ENCODE measurements at places on chromosomes 12 and 14.

DNA sequence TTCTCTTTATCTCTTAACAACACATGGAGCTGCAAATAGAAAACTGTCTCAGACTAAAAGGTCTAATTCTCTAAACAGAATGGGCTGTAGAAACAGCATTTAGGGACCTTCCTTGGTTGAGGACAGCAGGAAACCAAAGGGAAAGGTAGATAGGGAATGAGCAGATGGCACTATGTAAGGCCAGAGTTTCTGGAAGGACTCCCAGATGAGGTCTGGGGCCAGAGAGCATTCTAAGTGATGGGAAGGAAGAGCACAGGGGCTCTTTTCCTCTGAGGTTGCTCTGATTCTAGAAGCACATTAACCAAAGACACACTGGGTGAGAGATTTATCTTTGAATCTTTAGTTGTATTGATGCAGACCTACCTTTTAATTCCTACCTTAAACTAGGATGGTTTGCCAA, 79.4 kb downstream of the TPH2 start:
- no peak for DNase-seq

- DNase-seq, result no peak
Observed at GRCh38 chr12:6458281-6459003, 6.6 kb downstream of the TAPBPL start.

GRCh38 chr14:73237786-73238423, 599 bp downstream of the PAPLN start:
- no peak for DNase-seq

- no peak for DNase-seq
Observed at GRCh38 chr12:54134395-54134794, 54.4 kb downstream of the SMUG1 start.

DNA sequence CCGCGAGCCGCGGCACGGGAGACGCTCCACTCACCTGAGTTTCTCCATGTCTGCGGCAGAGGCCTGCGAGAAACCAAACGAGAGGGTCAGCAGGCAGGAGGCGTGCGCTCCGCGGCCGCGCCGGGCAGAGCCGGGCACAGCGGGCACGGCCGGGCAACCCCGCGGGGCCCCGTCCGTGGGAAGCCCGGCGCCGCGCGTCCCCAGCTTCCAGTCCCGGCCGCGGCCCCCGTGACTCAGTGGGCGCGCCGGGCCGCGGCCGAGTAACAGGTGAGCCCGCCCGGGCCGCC, 19.4 kb downstream of the BEGAIN start:
- no peak for DNase-seq

DNA sequence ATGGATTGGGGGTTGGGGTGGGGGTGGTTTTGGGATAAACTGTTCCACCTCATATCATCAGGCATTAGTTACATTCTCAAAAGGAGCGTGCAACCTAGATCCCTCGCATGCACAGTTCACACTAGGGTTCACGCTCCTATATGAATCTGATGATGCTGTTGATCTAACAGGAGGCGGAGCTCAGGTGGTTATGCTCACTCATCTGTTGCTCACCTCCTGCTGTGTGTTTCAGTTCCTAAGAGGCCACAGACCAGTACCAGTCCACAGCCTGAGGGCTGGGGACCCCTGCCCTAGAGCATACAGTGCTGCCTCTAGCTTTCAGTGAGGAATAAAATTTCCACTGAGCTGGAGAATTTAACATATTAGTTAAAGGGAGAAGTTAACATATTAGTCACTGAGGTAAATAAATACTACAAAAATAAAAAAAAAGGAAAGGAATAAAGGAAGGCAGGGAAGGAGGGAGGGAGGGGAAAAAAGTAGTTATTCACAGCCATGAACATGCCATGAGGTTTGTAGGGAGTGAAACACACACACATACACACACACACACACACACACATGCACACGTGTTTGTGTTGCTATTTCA, 612.7 kb upstream of the TBX3 start:
- no peak for DNase-seq

GRCh38 chr14:77645520-77646230, 29.2 kb upstream of the SPTLC2 start:
- DNase-seq, result no peak

DNA sequence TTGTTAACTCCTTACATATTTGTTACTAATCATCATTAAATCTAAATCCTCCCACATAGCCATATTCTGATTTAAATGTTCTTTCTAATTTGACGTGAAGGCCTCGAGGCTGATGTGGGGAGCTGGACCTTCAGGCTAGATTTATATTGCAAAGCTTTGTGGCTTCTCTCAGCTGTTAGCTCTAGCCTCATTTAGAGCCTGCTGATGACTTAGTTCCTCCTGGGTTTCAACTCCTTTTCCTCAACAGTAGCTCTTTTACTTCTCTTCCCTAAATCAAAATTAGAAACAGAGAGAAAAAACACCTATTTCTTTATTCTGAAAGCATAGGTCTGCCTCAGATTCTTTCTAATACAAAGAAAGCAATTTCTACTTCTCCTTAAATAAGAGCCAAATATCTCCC, 477.5 kb upstream of the CCDC196 start:
- no peak for DNase-seq

- DNase-seq, result no peak
Observed at GRCh38 chr12:32270818-32271710, 128.3 kb upstream of the FGD4 start.

DNA sequence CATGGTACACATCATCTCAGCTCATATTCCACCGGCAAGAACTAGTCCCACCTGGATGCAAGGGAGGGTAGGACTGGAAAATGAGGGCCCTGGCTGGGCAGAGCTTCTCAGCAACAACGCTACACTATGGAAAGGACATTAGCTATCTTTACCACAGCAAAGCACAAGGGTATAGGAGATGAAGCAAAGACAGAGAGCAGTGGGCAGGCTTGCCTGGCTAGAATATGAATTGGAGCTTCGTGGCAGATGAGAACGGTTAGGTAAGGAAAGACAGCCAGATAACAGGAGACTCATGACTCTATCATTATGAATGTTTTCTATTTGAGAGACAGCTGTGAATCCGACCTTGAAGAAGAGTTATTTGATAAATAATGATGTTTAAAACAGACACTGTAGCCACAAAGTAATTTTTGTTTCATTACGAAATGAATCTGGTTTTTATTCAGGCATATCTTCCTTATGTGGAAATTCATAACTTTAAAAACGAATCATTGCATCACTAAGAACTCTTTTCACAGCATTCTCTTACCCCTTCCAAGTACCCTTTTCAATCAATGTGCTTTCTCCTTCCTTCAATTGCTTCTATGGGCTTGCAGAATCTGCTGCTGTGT, 59.1 kb upstream of the PCED1B start:
- no peak for DNase-seq

- no peak for DNase-seq
Observed at GRCh38 chr12:89742337-89743022, 33.8 kb upstream of the ATP2B1 start.

DNA sequence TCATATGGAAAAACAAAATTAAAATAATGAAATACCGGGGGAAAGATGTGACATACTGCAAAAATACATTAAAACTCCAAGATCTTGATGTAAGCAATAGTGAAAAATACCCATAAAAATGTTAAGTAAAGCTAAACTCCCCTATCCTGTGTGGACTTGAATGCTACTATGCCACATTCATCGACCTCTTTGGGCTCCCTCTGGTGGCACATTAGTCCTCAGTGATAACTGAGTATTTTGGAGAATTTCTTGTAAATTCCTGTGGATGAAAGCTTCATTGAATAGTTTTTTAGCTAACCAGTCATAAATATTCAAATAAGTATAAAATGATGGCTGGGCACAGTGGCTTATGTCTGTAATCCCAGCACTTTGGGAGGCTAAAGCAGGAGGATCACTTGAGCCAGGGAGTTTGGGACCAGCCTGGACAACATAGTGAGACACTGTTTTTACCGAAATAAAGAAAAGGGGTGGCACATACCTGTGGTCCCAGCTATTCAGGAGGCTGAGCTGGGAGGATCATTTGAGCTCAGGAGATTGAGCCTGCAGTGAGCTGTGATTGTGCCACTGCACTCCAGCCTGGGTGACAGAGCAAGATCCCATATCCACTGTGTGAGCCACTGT, 42.4 kb upstream of the SGPP1 start:
- peak; percentile 24 for DNase-seq

- DNase-seq, result no peak
Observed at GRCh38 chr12:77102691-77103090, 37.3 kb upstream of the E2F7 start.

DNA sequence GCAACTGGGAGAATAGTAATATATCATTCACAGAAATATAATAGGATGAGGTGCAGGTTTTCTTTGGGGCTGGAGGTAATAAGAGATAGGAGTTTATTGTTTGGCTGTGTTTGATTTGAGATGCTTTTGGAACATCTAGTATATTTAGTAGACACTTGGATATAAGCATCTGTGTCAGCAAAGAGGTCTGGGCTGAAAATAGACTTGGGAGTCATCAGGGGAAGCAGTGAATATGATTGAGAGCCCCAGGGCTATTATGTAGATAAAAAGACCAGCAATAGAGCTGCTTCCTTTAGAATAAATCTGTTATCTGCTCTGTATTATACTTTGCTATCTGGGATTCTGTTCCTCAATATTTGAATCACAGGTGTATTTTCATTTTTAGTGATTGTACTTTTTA, 36.6 kb downstream of the SPATA7 start:
- no peak for DNase-seq

GRCh38 chr14:58866391-58866790, 228.6 kb downstream of the DACT1 start:
- no peak for DNase-seq

DNA sequence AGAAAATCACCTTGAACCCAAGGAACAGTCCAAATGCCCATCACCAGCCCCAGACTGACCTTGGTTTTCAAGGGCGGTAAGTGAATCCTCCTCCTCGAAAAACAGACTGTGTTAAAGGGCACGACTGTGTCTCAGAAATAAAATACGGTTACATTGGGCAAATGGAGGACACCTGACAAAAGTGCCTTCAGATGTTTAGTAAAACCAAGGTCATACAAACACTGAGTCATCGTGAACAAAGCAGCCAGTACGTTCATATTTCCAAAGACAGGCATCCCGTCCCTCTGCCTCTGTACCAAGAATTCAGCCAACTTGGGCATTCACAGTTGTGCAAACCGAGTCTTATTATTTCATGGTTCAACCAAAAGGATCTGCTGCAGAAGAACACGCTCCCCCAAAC, 25.9 kb downstream of the FOXN3 start:
- DNase-seq, result no peak

- peak; percentile 92 for DNase-seq
Observed at GRCh38 chr14:69042787-69043444, 63.8 kb upstream of the ACTN1 start.

DNA sequence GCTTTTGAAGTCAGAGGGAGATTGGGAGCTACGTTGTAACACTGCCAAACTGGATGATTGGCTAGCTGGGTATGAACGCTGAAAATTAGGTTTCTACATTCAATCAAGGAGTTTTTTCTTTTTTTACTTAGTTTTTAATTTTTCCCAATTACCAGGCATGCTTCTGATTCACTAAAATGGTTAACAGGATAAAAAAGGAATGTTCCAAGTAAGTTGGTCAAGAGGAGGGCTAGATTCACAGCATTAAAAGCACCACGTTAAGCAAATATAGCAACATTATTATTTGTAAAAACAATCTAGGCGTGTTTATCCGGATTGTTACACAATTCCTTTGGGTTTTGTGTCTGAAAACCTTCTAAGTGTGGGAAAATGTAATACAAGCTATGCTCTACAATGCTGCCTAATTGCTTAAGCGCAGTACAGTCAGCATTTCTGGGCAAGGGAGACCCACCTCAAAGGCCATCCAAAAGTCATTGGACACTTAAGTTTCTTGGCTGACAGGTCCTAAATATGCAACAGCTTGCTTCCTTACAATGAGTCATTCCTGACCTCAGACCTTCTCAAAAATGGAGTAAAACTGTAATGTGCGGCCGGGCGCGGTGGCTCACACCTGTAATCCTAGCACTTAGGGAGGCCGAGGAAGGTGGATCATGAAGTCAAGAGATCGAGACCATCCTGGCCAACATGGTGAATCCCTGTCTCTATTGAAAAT, 1.2 kb downstream of the RPLP0 start:
- peak; percentile 21 for DNase-seq

DNA sequence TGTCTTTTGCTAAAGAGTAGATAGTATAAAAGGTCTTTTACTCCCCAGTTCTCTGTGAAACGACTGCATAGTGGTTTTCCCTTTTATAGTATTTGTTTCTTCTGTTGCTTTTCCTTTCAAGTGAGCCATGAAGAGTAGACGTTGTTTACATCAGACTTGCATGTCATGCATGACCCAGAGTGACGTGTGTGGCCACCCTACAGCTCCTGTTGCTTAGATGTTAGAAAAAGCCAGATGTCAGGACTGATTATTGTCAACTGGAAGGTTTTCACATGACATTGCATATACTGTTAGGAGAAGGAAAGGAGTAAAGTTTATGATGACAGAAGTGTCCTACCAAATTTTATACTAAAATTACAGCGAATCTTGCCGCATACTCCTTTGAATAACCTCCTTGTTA, 1.3 kb upstream of the RD3L start:
- DNase-seq, result no peak

DNA sequence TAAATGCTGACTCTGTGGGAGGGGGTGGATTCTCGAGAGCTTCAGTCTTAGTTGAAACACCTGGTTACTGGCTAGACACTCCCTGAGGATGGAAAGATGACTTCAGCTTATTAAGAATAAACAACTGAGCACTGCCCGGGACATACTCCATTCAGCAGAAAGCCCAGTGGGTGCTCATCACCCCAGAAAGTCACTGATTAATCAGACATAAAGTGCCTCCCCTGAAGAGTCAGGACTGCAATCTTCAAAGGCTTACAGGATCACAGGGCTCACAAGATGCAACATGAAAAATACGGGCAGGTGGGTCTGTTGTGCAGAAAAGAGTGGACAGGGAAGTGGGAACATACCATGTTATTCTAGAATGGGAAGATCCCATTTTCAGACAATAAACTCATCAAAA, 207.0 kb downstream of the CALM1 start:
- no peak for DNase-seq

GRCh38 chr14:74444866-74445265, 18.9 kb upstream of the SYNDIG1L start:
- no peak for DNase-seq

GRCh38 chr14:97456958-97457357, 659.8 kb downstream of the VRK1 start:
- DNase-seq, result no peak

DNA sequence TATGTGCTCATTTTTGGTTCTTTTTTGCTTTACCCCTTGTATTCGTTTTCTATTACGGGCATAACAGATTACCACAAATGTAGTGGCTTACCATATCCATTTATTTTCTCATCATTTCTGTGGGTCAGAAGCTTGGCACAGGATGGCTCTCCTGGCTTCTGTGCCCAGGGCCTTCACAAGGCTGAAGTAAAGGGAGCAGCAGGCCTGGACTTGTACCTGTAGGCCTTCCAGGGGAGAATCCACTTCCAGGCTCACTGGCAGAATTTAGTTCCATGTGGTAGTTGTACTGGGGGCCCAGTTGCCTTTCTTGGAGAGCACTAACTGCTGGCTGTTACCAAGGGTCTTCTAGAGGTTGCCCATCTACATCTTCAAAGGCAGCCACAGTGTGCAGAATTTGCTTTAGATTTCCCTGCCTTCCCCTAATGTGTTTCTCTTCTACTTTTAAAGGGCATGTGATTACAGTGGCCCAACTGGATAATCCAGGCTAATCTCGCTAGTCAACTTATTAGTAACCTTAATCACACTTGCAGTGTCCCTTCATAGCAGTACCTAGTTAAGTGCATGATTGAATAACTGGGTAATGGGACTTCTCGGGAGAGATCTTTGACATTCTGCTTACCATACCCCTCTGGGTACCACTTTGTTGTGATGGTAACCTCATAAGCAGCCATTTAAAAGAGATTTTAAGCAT, 67.0 kb downstream of the CRADD start:
- no peak for DNase-seq

Data from CD14-positive monocyte (primary cell).